ENCODE measurements at places on chromosomes 6 and 20.

GRCh38 chr6:132128424-132128823 is 177.3 kb upstream of the CCN2 start:
- no peak for DNase-seq

GRCh38 chr6:151070631-151071051 is 169.1 kb upstream of the AKAP12 start:
- no peak for DNase-seq

DNA sequence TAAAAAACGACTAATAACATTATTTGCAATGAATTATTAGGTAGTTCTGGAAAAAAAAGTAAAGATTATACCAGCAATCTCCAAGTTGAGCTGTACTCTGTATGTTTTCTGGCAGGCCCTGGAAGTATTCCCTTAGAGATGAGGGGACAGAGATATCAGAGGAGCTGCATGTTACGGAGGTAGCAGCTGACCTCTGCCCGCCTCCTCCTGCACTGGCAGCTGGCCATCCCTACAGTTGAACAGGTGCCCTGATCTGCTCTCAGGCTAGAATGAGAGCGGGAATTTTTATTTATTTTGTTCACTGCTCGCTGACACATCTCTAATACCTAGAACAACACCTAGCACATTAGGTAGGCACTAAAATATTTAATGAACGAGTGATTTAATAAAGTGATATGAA is 23.1 kb downstream of the FBXL4 start:
- DNase-seq: no peak

DNA sequence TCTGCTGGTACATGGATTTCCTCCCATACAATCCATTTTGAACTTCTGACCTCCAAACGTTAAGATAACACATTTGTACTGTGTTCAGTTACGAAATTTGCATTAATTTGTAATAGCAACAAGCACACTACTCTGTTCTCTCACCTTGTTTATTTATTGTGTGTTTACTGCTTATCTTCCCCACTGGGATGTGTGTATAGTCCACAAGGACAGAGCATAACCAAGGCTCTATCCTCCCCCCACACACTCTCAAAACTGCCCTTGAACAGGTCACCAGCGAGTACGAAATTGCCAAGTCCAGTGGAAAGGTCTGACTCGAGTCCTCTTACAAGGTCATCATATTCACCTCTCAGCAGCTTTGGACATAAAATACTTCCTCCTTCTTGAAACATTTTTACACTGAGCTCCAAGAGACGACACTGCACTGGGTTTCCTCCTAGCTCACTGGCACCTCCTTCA is 18.6 kb downstream of the ADTRP start:
- no peak for DNase-seq

DNA sequence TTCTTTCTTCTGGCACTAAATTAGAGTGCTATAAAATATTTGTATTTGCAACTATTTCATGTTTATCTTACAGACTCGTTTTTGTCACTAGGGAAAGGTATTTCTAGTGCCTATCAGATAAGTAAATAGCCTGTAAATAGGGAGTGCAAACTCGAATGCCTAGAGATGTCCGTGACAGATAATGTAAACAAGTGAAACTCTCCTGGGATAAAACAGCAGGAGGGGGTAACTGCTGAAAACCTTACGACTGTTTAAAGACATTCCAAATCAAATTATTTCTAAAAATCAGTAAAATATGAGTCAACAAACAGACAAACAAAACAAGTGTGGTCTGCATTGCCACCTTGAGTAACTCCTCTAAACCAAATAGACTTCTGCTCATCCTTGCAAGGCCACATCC is 932.1 kb downstream of the EYS start:
- DNase-seq: no peak

DNA sequence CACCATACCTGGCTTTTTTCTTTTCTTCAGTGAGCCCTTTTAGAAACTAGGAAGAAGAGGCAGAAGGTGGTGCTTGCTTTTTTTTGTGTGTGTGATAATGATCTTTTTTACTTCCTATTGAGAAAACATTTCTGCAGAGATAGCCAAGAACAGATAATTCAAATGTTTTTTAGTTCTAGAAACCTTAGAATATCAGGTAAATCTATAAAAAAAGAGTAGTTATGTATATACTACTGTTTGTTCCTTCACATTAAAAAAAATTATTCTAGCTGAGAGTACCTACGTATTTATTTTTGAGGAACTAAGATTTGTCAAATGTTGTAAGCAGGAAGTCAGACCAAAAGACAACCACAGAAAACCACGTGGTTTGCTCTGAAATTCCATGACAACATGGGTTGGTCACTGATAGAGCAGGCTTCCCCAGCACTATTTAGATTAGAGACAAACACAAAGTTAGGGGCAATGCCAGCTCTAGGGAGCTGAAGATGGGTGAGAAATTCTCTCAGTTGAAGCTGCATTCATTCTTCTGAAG is 12.8 kb downstream of the STK4 start:
- peak; percentile 33 for DNase-seq

DNA sequence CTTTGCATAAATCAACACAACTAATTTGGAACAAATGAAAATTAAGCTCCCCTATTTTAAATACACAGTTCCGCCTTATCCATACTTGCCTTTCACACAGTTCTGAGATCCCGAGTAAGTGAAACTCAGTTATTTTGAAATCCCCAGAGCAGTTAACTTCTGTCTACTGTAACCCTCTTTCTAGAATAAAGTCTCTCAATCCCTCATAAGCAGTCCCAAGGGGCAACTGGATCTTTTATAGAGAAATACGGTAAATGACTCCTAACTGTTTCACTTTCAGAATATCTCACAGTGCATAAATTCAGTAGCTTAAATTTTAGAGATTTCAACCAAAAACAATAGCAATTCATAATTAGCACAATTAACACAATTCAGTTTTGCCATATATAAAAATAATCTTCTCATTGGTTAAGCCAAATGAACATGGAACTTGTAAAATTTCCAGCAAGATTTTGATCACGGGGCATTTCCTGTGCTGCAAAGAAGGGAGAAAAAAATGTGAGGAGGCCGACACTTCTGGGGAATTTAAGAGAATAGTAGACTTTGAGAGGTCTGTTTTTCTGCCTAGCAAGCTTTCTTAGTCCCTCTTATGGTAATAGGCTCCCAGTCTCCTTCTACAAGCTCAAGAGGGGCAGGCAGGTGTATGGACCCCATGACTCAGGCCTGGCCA is 78.3 kb downstream of the KIF6 start:
- DNase-seq: no peak

GRCh38 chr6:47134476-47135189 is 92.5 kb upstream of the ADGRF1 start:
- DNase-seq: no peak

DNA sequence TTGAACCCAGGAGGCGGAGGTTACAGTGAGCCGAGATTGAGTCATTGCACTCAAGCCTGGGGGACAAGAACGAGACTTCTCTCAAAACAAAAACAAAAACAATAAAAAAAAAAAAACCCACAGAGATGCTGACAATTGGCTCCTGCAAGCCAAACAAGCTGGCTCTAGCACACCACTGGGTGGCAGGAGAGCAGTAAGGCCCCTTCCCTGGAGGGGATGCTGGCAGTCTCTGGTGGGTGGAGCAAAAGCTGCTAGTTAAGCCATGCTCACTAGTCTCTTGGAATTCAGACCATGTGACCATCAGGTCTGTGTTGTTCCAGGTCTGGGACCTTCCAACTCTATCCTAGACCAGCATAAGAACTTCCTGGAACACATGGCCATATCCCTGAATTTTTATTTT is 18.9 kb upstream of the DSN1 start:
- no peak for DNase-seq

- DNase-seq: no peak
These were observed 37.4 kb upstream of the HCRTR2 start for GRCh38 chr6:55136916-55137315.

GRCh38 chr6:137016356-137016755 is 28.4 kb downstream of the IL20RA start:
- no peak for DNase-seq

GRCh38 chr20:6184086-6184485 is 61.3 kb upstream of the FERMT1 start:
- no peak for DNase-seq

- DNase-seq: no peak
These were observed 80.4 kb downstream of the ARID1B start for GRCh38 chr6:156857573-156857972.

GRCh38 chr20:18524646-18525045 is 16.9 kb downstream of the SEC23B start:
- no peak for DNase-seq

GRCh38 chr6:40338306-40338705 is 248.9 kb downstream of the LRFN2 start:
- DNase-seq: no peak

GRCh38 chr6:44080561-44081521 is 46.4 kb downstream of the MRPL14 start:
- DNase-seq: no peak

- DNase-seq: no peak
These were observed 23.3 kb downstream of the TMC2 start for GRCh38 chr20:2559651-2560050.

DNA sequence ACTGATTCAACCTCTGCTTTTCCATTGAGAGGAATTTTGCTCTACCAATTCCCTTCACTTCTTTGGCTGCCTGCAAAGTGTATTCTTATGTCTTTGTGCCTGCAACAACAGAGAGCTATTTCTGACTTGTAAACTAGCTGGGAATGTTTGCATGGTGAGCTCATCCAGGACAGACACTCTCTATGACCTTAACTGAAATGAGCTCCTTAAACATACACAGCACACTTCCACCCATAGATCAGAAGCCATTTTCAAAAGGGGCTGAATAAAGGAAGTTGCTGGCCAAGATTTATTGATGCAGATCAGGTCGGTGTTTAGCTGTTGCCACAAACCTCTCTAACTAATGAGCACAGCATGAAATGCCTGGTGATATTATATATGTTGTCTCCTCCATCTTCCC is 377.7 kb downstream of the BTBD9 start:
- no peak for DNase-seq

DNA sequence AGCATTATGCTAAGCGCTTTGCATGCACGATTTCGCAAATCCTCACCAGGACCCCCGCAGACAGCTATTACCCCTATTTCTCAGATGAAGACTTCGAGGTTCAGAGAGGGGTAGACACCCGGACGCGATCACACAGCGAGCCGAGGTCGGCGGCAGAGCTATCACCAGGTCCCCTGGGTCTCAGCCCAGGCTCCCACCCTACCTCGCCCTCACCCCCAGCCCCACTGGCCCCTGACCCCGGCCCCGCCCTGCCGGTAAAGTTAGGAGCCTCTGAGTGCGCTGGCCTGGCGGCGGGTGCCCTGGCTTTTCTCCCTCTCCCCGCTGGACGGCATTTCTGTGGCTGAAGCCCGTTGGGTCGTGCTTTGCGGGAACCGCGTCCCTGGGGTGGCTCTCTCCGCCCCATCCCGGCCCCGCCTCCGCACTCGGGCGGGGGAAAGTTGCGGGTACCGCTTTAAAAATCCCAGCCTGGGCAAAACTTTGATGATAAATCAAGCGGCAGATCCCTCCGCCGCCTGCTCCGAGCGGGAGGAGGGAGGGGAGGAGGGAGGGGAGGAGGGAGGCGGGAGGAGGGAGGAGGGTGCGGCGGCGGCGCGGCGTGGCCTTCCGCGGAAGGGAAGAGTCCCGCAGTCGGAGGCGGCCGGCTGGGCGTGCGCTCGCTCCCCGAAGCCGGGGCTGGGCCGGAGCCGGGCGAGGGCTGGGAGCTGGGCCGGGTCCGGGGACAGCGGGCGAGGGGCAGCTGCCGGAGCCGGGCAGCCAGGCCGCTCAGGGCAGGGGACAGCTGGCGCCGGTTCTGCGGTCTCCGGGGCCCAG is at the start of gene VSTM2L:
TSS of gene VSTM2L (plus strand) at position 624 of the 810 bp plus-strand sequence. CDS start 224 bp downstream, outside the sequence.
- no peak for DNase-seq

- no peak for DNase-seq
These were observed 103.7 kb downstream of the FAM120B start for GRCh38 chr6:170410241-170410640.

DNA sequence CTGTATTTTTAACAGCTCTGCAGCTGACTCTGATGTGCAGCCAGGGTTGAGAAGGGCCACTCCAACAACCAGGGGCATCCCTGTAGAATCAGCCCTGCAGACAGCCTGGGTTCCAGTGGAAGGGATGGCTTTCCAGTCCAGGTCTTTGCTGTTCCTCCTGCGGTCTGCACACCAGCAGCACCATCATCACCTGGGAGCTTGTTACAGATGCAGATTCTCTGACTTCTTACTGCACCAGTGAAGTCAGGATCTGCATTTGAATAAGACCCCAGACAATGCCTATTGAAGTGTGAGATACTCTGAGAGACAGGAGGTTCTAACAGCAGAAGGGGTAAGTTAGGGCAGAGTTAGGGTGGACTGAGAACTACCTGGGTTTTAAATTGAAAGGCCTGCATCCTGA is 151.3 kb downstream of the F13A1 start:
- no peak for DNase-seq

GRCh38 chr6:136736281-136736960 is 55.9 kb downstream of the MAP3K5 start:
- no peak for DNase-seq

DNA sequence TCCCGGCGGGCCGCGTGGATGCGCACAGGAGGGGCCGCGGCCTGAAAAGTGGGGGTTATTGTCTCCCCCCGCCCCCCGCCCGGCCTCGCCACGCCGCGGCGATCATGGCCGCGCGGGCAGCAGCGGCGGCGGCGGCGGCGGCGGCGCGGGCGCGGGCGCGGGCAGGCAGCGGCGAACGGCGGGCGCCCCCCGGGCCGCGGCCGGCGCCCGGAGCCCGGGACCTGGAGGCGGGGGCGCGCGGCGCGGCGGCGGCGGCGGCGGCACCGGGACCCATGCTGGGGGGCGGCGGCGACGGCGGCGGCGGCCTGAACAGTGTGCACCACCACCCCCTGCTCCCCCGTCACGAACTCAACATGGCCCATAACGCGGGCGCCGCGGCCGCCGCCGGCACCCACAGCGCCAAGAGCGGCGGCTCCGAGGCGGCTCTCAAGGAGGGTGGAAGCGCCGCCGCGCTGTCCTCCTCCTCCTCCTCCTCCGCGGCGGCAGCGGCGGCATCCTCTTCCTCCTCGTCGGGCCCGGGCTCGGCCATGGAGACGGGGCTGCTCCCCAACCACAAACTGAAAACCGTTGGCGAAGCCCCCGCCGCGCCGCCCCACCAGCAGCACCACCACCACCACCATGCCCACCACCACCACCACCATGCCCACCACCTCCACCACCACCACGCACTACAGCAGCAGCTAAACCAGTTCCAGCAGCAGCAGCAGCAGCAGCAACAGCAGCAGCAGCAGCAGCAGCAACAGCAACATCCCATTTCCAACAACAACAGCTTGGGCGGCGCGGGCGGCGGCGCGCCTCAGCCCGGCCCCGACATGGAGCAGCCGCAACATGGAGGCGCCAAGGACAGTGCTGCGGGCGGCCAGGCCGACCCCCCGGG is 637 bp downstream of the ARID1B start:
- DNase-seq: peak; percentile 36

DNA sequence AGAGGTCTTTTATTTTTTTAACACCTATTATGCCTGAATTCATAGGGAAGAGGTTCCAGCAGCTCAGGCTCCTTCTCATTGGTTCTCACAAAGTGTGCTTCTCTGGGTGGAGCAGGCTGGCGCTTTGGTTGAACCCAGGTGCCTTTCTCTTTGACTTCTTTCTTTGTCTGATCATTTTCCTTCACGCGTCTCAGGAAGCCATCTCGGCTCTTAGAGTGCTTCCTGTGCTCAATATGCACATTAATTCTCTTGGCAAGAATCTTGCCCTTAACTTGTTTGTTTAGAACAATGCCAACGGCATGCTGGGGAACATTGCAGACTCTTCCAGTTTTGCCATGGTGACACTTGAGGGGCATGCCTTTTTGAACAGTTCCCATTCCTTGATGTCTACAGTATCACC is 44.2 kb upstream of the RNF24 start:
- DNase-seq: no peak
